NCI-H1694 (cell line): ENCODE measurements at places on chromosomes 2 and 18.

DNA sequence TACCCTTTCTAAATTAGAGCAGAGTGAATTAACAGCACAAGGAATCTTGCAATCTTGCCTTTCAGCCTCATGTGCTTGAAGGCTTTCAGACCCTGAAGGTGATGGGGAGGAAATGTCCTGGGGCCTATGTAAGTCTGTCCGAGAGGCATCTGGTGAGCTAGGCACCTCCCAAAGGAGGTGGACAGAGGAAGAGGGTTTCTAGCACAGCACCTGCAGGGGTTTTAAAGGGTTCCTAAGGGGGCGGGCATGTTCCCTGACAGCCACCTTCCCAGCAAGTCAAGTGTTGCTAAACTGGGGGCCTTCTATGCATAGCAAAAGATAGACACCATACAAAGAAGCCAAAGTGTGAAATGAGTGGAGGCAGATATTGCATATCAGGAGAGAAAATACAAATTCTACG is 88.5 kb downstream of the CDH2 start:
- DNase-seq = no peak

DNA sequence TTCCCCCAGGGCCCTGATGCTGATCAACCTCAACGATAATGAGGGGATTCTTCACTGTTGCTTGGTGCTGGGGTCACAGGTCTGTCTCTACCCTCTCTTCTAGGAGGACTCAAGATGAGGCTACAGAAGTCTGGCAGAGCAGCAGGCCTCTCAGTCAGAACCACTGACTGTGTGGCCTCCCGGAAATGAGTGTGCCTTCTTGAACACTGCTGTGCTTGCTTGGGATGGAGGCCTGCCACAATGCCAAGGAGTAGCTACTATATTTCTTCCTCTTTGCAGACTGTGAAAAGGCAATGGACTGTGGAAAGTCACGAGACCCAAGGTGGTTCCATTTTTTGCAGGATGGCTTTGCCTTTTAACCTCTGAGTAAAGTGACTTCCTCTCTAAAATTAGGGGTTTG is 5.8 kb upstream of the HOXD1 start:
- DNase-seq = no peak

DNA sequence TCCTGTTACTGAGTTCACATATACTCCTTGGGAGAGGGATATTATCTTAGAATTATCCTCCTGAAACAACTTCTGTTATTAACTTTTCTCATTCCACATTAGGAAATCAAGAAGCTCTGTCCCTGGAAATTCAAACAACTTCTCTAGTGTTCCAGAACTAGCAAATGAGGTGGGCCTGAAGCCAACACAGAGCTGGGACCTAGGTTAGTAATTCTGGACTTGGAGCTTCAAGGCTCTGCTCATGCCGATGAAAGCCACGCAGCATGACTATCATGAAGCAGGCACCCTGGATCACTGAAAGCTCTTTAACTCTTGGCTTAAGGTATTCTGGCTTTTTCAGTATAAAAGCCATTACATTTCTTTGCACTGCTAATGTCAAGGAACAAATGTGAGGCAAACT is 242.7 kb downstream of the TGIF1 start:
- DNase-seq = no peak

DNA sequence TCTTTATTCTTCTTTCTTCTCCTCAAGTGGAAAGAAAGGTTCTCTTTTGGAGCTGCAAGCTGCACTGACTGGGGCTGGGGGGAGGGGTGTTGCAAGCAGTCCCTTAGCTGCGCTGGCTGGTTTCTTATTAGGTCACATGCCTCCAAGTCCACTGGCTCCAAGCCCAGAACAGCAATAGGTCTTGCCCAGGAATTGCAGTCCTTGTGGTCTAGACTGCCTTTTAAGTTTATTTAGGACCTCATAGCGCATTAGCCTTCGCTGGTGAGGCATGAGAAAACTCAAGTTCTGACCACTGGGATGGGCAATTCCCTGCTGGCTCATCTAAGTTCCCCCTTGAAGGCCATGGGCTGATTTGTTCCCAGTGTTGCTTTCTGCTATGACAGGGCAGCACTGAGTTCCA is 138.6 kb upstream of the SCN7A start:
- DNase-seq = no peak

- DNase-seq = no peak
These were observed 73.9 kb upstream of the SIX2 start for GRCh38 chr2:45083175-45083574.

- DNase-seq = no peak
These were observed 893 bp downstream of the CAVIN2 start for GRCh38 chr2:191845876-191846514.

DNA sequence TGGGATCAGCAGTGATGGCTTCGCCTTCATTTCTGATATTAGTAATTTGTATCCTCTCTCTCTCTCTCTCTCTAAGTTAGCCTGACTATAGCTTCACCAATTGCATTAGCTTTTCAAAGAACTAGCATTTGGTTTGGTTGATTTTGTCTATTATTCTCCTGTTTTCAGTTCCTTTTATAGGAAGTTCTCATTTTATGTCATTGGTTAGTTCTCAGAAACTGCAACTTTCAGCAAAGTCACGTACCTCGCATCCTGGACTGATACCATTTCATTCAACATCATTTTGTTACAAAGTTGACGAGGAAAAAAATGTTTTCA is 450.8 kb downstream of the EIPR1 start:
- no peak for DNase-seq

DNA sequence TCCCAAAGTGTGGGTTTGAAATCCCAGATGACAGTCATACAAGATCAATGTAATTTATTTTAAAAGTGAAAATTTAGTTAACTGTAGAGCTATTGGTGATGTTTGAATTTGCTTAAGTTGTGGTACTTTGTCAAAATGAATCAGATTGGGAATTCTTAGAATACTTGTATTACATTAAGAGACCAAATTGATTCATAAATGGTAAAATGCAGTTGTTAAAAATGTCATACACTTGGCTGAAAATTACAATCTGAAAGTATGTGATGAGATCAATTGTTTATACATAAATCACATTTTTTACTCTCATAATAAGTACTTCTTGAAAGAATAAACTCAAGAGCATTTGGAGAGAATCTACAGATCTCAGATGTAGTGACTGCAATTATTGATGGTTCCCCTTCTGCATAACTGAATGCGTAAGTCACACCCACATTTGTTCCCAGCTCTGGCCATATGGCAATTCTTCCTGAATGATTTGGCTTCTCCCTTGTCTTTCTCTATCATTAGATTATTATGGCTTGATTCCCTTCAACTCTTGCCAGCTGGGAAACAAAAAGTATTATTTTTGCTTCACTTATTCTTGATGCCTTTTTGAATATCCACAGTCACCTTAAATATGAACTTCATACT is 558.5 kb downstream of the CPS1 start:
- peak; percentile 93 for DNase-seq

DNA sequence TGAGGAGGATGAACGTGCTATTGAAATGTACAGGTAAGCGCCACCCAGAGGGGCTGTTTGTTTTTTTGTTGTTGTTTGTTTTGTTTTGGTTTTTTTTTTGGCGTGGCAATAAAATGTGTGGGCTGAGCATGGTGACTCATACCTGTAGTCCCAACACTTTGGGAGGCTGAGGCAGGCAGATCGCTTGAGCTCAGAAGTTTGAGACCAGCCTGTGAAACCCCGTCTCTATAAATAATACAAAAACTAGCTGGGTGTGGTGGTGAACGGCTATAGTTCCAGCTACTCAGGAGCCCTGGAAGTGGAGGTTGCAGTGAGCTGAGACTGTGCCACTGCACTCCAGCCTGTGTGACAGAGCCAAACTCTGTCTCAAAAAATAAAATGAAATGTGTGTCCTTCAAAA is 6.2 kb downstream of the PDCL3 start:
- DNase-seq = no peak

DNA sequence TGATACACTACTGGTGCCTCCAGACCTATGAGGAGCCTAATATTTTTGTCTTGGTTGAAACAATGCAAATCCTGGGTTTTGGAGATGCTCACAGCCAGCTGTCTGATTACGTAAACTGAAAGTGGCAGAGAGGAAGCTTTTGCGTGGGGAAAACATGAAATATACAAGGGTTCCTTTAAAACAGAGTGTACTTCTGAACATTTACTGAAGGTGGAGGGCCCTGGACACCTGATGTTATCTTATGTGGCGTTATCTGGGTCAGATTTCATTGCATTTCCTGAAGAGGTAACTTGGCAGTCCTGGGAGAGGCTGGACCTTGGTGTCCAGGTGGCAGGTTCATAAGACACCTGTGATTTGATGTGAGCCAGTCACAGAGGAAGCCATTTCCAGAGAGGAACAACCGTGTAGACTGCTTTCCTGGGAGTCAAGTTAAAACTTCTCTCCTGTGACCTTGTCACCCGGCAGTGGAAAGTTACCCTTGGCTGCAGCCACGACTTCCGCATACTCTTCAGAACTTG is 105.0 kb downstream of the NEDD4L start:
- no peak for DNase-seq

GRCh38 chr18:8899000-8899399 is 193.6 kb downstream of the MTCL1 start:
- DNase-seq = no peak

DNA sequence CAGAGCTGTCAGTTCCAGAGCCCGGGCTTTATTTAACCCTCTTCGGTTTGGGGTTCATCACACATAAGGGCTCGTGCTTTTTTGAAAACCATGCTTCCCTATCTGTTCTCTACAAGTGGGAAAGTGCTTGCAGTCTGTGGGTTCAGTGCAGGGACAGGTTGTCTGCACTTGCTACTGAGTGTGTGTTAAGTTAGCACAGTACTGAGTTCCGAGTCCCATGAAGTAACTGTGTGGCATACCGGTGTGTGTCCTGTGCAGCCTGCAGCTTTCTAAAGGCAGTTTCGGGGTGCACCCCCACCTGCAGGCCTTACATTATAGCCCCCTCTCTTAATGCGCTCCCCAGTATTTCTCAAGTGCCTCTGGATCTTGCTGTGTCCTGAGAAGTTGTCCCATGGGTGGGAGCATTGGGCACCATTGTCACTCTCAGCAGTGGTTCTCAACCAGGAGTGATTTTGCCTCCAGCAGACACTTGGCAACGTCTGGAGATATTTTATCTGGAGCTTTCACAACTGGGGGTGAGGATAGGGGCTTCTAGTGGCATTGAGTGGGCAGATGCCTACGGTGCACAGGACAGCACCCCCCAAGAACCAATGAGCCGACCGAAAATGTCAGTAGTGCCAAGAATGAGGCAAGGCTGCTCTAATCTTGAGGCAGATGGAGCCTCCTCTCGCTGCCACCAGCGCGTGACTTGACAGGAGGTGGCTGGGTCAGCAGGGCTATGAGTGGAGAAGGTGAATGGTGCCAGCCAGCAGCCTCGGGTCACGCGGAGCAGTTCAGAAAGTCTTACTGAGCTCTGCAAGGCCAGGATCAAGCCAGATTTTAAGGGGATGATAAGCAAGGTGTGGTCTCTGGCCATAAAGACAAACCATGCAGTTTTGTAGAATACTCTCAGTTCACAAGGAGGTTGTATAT is 152.2 kb downstream of the SMAD7 start:
- DNase-seq = no peak

- no peak for DNase-seq
These were observed 182.1 kb downstream of the CYP26B1 start for GRCh38 chr2:71965530-71965929.

- peak; percentile 65 for DNase-seq
These were observed 30.7 kb upstream of the ERCC3 start for GRCh38 chr2:127324635-127325034.

DNA sequence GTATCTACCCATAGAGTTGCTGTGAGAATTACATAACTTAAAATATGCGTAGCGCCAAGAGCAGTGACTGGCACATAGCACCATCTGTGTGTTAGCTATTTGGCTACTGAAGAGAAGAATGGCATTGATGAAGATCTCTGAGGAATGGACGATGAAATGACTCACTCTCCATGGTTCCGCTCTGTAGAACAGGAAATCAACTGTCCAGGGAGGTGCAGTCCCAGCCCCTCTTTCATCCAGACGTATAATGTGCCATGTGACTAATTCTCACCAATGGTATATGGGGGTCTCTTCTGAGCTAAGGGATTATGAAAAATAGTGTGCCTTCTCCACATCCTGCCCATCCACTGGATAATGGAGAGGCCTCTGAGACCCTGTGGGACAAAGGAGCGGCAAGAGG is 254.8 kb downstream of the CYP26B1 start:
- DNase-seq = no peak

- no peak for DNase-seq
These were observed 109.0 kb upstream of the DTNA start for GRCh38 chr18:34600874-34601656.

- no peak for DNase-seq
These were observed at the start of gene DUSP2 for GRCh38 chr2:96145036-96145847. DUSP2 (minus strand) TSS chr2:96145440; CDS start chr2:96145354, 86 bp downstream.

DNA sequence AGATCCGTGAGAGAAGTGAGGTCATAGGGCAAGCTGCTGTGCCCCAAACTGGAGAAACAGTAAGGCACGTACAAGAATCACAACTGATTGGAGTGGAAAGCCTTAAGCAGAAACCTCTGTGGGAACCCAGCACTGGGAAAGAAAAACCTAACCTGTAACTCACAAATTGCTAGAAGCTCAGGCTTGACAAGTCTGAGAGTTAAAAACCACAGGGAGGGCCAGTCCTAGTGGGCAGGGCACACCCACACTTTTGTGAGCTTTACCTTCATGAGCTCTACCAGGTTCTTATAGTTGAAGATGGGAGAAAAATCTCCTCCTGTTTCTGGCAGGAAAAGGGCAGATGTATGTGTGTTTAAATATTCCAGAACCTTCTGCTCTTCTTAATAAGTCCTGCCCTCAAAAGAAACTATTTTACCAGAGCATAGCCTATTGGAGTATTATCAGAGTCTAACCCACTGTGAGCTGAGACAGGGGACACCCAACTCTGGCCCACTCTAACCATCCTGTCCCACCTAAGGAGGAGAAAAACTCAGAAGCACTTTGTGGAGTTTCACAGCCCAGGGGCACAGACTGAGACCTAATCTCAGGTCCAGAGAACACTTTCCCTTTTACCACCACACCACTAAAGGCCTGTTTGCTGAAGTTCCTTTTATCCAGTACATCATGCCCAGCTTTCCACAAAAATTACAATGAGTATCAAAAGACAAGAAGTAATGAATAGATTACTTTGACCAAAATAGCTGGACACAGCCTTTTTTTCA is 1265.7 kb upstream of the CHAC2 start:
- DNase-seq = no peak
